CD4-positive, alpha-beta T cell treated with Interleukin-12 subunit alpha and Interleukin-12 subunit beta, for 1 hour (primary cell): ENCODE measurements at places on chromosomes 16 and 17.

DNA sequence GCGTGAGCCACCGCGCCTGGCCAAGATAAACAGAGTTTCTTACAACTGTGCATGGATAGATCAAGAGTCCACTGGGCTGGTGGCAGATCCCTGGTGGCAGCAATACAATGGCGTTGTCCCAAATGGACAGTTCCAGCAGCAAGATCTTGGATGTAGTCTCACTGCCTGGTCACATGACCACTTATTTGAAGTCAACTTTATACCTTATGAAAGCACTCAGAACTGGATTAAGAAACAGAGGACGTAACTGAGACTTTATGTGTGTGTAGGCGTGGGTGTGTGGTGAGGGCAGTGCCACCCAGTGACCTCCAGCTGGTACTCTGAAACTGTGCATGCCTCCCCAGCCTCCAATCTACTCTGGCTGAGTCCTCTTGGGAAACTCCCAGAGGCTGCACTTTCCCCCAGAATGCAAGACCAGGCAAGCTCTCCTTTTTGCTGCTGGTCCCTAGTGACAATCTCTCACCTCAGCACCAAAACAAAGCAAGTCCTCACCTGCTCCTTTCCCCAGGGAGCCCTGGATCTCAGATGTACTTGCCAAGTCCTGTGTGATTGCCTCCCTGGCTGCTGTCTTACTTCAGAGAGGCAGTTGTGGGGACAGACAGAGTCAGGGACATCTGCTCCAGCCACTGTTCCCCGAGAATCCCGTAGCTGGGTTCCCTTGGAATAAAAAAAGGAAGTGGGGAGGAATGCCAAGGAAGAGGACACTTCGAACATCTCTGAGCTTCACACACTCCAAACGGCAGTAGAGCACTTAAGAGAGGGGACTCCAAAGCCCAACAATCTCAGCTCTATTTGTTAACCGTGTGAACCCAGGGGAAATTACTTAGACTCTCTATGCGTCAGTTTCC lies 11.7 kb upstream of the ST6GALNAC2 start:
- no peak for DNase-seq

- DNase-seq: no peak
Measured at GRCh38 chr16:23113185-23113584, 36.1 kb downstream of the USP31 start.

DNA sequence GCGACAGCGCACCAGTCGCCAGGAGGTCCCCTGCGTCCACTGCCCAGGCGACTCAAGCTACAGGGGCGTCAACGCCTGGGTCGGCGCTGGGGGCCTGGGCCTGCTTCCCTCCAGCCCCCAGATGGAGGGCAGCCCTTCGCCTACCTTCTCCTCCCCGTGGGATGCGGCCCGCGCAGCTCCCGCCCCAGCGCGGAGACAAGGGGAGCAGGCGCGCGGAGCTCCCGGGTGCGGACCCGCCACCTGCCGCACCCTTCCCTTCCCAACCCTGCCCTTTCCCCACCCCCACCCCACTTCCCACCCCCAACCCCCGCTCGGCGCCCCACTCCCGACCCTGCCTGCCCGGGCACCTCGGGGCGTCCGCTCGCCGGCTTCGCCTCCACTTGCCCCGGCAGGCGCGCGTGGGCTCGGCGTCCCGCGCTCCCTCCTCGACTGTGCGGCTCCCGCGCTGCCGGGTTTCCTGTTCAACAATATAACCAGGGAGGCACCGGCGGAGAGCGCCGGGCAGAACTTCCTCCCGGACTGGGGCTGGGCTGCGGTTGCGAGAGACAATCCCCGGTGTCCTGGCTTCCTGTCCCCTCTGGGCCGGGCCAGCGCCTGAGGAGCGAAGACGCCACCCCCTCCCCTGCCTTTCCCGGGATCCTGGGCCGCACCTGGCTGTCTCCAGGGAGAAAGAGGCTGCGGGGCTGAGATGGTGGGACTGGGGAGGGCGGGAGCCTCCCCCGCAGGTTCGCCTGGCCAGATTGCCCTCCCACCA lies at the start of gene ARHGAP27:
Gene ARHGAP27, minus strand, starts transcription at position 466 of the 754 bp plus-strand sequence. CDS start 2,591 bp downstream, outside the sequence.
- peak; percentile 40 for DNase-seq

- DNase-seq: no peak
Measured at GRCh38 chr17:30413109-30413508, 34.4 kb downstream of the CPD start.

- no peak for DNase-seq
Measured at GRCh38 chr17:12068946-12069345, 48.3 kb downstream of the MAP2K4 start.

- DNase-seq: no peak
Measured at GRCh38 chr17:44283344-44284023, 15.5 kb upstream of the SLC4A1 start.

- DNase-seq: no peak
Measured at GRCh38 chr17:76687298-76688164, 23.2 kb downstream of the MXRA7 start.

DNA sequence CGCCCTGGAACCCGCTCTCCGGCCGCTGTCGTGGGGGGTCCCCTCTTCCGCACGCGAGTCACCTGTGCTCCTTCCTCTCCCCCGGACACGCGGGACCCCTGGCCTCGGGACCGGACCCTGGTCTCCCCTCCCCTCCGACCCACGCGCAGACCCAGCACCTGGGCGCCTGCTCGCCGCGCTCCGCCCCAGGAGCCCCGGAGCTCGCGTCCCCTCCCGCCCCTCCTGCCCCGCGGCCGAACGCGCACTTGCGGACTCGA lies 762 bp downstream of the RAB40B start:
- DNase-seq: no peak

DNA sequence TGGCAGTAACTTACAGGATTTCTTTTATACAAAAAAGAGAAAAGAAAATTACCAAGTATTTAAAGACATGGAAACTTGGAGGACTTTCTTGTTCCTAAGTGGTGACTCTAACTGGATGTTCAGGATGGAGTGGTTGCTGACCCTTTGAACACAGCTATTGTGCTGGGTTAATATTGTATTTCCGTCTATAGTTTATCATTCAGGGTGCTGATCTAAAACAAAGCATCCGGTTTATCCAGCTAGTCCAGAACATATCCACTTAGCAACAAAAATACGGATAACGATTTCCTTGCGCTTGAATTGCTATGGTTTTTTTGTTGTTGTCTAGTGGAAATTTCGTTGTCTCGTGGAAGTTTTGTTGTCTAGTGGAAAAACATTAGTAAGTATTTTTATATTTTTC lies 38.2 kb downstream of the SNTB2 start:
- DNase-seq: no peak

- no peak for DNase-seq
Measured at GRCh38 chr17:58960068-58960467, 146.6 kb downstream of the TRIM37 start.

DNA sequence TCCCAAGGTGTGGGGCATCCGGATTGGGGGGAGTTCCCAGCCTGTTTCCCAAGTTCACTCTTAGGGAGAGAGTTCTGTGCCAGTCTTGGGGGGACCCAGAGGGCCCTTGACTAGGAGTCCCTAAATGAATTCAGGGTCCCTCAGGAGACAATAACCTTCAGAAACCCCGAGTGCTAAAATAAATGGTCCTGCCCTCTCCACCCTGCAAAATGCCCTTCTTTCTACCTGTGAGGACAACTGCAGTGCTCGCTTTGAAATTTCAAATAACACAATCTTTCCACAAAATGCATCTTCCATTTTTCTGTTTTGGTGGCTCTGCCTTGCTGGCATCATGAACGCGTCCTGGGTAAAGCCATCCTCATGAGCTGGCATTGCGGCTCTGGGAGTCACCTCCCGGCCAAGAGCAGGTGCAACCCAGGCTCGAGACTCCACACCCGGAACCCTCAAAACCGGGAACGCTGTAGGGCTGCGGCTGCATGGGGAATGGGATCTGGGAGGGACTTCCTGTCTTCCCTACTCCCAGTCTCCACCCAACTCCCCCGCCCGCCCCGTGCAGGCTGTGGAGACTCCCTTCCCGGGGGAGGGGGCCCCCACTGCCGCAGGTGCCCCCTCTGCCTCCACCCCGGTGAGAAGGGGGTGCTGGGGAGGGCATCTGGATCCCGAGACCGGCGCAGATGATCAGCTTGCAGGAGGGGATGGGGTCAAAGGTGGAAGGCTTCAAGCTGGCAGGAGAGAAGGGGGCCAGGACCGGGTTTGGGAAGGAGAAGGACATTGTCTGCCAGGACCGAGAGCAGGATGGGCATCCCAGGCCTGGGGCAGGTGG lies at the start of gene ZNF205:
Gene ZNF205, plus strand, starts transcription at position 529 of the 823 bp plus-strand sequence. CDS start 845 bp downstream, outside the sequence.
- no peak for DNase-seq

GRCh38 chr16:5478036-5478435 lies 380.4 kb upstream of the EEF2KMT start:
- DNase-seq: no peak

GRCh38 chr17:66485309-66485947 lies 183.0 kb downstream of the PRKCA start:
- no peak for DNase-seq

DNA sequence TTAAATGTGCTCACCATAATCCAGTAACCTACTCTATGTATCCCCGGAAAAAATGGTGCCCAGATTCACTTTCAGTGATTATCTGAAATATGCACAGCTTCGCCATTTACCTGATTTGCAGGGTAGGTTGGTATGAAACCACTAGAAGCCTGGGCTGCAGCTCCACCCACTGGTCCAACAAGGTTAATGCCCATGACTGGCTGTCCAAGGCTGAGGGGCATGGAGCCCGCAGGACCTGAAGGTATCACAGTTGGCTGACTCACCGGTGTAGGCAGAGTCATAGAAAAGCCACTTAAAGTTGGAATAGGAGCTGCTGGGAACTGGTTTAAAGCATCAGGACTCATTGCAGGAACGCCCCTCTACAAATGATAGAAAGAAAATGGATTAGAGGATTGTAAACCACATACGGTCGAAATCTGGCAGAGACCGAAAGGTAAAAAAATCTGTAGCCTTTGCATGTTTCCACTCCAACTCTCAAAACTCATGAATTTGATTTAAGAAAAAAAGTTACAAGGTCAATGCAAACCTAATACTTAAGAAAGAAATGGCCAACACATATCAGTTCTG lies 38.6 kb downstream of the SYNRG start:
- peak; percentile 23 for DNase-seq

GRCh38 chr17:21250854-21251253 lies 2.4 kb downstream of the NATD1 start:
- DNase-seq: no peak

- no peak for DNase-seq
Measured at GRCh38 chr17:887551-888209, 91.9 kb downstream of the NXN start.

GRCh38 chr17:2903193-2903974 lies 107.1 kb downstream of the RAP1GAP2 start:
- DNase-seq: no peak

- no peak for DNase-seq
Measured at GRCh38 chr16:12255919-12256665, 279.6 kb downstream of the SNX29 start.

GRCh38 chr16:81544700-81545271 lies 100.2 kb downstream of the CMIP start:
- no peak for DNase-seq

DNA sequence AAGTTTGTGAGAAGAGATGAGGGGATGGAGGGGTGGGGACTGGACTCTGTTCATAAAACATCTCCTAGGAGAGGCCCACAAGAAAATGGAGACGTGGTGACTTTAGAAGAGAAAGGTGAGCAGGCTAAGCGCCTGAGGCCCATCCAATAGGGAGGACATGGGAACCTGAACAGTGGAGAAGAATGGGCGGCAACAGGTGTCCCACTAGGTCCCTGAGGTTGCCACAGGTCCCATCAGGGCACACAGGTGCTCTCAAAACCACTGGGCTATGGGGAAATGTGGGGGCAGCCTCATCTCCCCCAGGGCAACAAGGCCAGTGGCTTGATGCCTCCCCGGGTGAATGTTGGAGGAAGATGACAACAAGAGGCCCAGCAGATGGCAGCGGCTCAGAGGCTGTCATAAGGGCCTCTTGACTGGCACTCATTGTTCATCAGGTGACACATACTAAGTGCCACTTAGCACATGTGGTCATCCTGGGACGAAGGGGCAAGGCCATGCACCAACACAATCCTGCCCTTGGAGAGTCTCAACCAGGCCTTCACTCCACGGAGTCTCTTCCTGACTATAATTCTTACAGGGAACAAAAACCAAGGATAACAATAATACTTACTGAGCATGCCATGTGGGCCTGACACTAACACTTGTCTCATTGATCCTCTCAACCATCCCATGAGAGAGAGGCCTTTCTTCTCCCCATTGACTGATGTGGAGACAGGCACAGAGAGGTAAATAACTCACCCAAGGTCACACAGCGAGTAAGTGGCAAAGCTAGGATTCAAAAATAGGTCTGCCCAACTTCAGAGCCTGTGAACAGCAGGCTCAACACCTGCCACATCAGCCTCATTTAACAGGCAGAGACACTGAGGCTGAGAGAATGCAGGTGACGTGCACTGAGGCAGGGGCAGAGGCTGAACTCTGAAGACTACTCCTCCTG lies 38.0 kb downstream of the CUEDC1 start:
- DNase-seq: peak; percentile 37
